ENCODE measurements at places on chromosomes 3 and 15.

DNA sequence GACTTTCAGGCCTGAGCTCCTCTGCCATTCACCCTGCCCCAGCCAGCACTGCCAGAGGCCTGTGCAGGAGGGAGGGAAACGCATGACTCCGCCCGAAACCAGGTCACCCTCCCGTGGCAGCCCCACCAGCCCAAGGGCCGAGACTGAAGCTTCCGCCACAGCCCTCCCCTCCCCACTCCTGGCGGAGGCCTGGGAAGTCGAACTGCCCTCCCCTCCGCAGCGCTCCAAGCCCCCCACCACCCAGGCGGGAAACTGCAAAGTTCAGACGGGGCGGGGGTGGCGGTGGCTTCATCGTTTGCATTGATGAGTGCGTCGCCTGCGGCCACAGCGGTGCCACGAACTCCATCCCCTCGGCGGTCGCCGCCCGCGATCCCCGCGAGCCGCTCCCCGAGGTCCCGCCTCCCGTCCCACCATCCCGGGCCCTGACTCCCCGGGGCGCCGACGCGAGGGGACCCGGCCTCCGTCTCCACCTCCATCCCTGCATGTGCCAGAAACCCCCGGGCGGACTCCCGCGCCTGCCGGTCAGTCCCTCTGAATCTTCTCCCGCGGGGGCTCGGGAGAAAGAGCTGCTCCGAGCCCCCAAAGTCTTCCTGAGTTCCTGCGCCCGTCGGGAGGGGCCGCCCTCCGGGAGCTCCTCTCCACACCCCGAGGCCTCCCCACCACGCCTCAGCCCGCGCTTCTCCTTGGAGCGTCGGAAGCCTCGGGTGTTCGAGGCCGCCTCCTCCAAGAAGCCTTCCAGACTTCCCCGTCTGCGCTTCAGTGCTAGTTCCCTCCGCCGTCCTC, 698 bp downstream of the MELTF start:
- DNase-seq, result no peak

DNA sequence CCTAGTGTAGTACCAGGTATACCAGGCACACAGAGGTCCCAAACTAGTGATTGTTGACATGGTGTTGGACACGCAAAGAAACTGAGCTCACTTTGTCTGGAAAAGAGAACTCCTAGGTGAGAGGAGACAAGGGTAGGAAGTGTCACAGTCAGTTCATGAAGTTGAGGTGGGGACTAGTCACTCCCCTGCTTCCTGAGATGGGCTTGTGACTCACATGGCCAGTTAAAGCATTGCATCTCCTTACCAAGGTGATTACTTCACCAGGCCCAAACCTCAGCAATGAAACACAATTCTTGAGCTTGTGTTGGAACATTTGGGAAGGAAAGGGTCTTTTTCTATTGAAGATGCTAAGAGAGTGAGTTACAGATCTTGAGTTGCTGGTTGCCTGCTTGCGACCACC, 49.2 kb upstream of the RAD18 start:
- DNase-seq, result no peak

DNA sequence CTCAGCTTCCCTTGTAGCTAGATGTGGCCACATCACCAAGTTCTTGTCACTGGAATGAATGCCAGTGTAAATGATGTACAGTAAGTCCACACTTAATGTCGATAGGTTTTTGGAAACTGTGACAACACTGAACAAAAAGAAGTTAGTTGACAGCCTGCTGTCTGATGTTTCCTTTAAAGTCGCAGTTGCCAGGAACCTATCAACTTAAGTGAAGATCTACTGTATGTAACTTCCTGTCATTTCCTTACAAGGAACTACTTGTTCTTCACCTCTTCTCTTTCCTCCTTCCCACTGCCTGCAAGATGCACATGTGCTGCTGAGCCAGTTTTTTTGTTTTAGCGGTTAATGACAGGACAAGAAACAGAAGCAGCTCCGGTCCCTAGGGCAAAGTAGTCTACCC, 44.6 kb downstream of the HDGFL3 start:
- DNase-seq, result no peak

DNA sequence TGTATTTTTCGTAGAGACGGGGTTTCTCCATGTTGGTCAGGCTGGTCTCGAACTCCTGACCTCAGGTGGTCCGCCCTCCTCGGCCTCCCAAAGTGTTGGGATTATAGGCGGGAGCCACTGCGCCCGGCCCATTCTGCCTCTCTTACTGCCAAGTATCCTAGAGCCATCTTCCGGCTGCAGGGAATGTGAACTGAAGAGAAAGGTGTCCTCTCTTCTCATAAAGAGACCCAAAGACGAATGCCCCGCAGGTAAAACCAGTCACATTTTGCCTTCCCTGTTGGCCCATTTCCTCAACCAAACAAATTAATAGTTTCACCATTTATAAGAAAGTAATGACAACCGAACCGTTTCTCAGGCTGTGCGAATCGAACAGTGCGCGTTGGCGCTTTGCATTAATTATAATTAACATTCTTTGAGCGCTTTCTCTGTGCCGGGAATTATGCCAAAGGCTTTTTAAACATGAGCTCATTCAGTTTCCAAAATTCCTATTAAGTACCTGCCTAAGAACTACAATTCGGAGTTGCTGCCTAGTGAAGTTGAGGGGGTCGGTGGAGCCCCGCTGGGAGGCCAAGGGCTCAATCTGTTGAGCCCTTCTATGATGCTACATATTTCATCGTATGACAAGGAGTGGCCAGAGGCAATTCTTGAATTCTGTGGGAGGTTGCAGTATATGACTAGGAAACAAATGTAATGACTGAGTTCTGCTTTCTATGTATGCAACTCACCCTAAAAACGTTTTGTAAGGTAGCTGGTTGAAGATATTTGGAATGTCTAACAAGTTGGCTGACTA, 819 bp upstream of the RPL24 start:
- no peak for DNase-seq

GRCh38 chr3:39134305-39134704, 19.1 kb downstream of the CSRNP1 start:
- DNase-seq, result no peak

- no peak for DNase-seq
These were observed 1.3 kb upstream of the PP2D1 start for GRCh38 chr3:20013396-20013795.

DNA sequence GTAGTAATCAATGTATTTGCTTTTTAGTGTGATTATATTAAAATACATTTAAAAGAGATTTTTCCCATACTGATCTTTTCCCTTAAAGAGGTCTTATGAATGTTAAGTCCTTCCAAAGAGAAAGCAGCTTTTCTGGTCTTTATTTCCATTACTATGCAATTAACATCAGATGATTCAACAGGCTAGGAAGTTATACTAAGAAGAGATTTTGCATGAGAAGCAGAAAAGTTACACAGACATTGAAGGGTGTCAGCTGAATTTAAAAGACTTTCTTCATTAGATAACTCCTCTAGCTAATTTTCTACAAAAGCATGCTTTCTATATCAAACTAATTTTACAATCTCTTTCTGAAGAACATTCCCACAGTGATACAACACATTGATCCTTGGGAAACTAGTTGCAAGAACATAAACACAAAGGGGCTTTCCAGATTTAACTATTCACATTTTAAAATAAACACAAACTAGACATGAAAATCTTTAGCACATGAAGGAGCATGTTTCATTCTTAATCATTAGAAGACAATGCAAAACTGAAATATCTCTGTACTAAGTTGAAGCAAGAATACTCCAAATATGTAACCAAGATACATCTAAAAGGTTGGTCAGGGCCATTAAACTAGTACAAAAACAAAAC, 965.8 kb downstream of the ROBO1 start:
- DNase-seq, result no peak

DNA sequence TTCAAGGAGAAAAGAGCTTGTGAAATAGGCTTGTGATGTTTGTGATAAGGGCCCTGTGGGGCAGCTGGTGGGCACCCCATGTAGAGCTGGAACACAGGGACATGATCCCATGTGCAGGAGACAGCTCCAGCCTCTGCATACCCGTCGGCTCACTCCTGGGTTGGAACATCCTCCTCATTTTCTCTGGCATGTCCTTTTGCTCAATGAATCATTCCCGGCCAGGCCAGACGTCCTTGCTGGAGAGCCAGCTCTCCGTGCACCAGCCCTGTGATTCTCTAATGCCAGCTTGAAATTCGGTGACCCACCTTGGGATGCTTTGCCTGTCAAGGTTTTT, 77.3 kb downstream of the SMAD3 start:
- no peak for DNase-seq

DNA sequence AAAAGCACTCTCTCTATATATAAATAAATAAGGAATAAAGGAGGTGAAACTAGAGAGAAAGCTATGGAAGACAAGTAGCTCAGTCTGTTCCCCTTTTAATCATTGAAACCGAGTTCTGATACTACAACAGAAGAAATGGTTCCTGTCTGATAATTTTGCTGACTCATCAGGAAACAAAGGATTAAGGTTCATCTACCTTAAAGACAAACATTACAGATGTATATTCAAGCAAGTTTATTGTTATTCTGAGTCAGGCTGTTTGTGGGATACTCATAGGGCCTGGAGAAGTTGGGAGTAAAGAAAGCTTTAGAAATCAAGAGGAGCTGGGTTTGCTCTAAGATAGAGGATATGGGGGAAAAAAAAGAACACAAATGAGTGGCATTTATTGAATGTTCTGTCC, 566.0 kb downstream of the ROBO2 start:
- DNase-seq, result no peak

GRCh38 chr3:37712918-37713817, 148.5 kb upstream of the CTDSPL start:
- DNase-seq, result peak; percentile 11

DNA sequence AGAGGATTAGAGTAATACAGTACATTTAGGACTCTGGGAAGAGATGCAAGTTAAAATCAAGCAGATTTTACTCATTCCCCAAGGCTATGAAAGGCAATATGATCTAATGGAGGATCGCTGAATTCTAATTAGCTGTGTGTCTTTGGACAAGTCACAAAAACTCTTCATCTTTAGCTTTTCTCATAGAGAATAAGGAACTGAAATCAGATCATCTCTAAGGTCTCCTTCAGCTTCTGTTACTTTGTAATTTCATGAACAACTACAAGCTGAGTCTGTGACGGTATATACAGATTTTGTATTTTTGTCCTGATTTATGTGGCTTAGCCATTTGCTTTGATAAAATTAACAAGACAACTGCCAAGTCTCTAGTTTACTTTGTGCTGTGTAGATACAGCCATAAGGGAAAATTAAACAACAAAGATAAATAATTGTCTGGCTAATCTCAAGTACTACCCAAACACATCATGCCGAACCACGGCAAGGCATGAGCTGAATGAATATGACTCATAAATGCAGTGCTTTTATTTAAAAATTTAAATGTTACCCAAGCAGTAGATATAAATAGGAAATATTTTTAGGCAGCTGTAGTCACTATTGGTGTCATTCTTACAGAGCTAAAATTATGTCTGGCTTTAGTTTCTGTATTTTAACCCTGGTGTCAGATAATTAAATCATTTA, 81.5 kb downstream of the GAP43 start:
- DNase-seq, result no peak

GRCh38 chr3:122409446-122409845, 6.4 kb downstream of the WDR5B start:
- DNase-seq, result no peak

DNA sequence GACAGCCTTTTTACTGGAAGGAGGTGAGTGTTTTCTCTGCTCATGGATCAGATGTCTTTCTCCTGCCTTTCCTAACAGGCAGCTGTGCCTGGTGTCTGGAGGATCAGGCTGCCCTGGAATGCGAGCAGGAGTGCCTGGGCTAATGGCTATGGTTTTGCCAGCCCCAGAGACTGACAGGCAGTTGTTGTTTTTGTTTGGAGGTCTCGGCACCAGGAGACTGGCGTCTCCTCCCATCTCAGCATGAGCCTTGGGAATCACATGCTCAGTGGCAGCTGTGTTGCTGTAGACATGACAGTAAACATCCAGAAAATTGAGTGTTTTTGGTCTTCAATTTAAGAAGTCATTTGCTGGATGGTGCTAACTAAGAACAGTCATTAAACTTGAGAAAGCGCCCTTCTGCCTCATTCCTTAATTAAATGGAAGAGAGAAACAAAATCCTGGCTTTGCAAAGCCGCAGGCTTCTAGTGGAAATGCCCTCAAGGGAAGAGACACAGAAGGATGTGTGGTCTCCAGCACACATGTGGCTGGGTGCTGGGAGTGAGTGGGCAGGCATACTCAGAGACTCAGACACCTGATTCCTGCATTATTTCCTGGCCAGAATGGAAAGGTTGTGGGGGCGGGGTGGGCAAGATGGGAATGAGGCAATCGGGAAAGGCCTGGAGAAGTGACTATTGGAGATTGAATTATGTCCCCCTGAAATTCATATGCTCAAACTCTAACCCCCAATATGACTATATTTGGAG, 97.0 kb upstream of the NMNAT3 start:
- DNase-seq, result no peak

- DNase-seq, result no peak
These were observed 4.6 kb upstream of the ALCAM start for GRCh38 chr3:105362021-105362665.

- no peak for DNase-seq
These were observed 785.9 kb downstream of the GRM7 start for GRCh38 chr3:7646851-7647250.

- no peak for DNase-seq
These were observed 3.1 kb downstream of the SEMA3G start for GRCh38 chr3:52441772-52442332.

- no peak for DNase-seq
These were observed 11.1 kb upstream of the TMC3 start for GRCh38 chr15:81384891-81385720.

- DNase-seq, result no peak
These were observed 77.7 kb downstream of the CRYGS start for GRCh38 chr3:186466391-186466974.

GRCh38 chr15:100112636-100113305, 229.0 kb downstream of the ADAMTS17 start:
- no peak for DNase-seq

- peak; percentile 6 for DNase-seq
These were observed 828.5 kb upstream of the NECTIN3 start for GRCh38 chr3:110243081-110243480.

- DNase-seq, result no peak
These were observed 178.5 kb downstream of the NR1D2 start for GRCh38 chr3:24123596-24123995.

DNA sequence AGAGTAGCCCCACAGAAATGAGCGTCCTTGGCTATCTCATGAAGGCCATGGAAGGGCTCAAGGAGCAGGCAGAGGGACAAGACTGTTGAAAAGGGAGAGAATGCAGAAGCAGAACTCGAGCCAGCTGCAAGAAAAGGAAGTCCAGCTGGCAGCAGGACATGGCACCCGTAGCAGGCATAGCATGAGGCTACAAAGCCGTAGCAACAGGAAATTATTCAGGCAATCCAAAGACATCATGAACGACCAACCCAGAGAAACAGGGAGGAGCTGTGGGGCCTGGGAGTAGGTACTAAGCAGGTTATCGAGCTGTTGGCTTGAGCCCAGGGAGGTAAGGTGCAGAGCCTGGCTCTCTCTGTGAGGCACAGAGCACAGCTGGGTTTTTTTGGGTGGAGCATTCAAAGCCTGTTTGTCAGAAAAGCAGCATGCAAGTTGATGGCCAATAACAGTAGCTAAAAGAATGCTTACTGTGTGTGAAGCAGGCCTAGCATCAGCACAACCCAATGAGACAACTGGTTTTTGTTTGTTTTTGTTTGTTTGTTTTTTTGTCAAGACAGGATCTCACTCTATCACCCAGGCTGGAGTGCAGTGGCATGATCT, 144.0 kb upstream of the SMAD3 start:
- no peak for DNase-seq

All from GM04503 (cell line).